ENCODE measurements at places on chromosomes 5 and 9.

DNA sequence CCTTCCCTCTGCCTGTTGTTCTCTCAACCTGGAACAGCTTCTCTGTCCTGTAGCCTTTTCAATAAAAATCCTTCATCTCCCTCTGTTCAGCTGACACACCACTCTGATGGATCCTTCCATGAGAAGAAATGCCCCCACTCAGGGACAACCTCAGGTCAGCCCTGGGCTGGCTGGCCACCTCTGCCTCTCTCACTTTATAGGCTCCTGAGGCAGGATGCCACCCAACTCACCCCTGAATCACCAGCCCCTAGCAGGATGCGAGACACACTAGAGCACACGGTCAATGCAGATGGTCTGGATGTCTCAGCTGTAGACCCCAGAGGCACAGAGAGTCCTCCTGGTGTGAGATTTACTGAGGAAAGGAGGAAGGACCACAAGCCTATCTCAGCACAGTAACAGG is 93.8 kb downstream of the GABBR2 start:
- DNase-seq, result no peak

DNA sequence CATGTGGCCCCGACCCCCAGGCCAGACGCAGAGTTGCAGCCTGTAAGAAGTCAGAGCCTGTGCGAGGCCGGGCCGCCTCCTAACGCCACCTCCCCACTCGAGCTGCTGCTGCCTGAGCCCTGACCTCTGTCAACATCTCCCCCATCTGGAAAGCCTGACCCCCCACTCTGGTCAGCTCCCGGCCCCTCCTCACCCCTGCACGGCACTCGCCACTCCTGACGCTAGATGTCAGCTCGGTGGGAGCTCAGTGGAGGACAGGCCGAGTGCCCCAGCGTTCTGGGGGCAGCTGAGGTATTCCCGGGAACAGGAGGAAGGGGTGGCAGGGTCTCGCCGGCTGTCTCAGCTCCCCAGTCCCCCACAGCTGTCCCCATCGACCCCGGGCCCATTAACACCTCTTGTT is 19.9 kb downstream of the LHX3 start:
- no peak for DNase-seq

- DNase-seq, result no peak
Observed at GRCh38 chr9:110257097-110257841, 962 bp upstream of the TXN start.

GRCh38 chr5:88452820-88453219 is 184.2 kb upstream of the TMEM161B start:
- no peak for DNase-seq

DNA sequence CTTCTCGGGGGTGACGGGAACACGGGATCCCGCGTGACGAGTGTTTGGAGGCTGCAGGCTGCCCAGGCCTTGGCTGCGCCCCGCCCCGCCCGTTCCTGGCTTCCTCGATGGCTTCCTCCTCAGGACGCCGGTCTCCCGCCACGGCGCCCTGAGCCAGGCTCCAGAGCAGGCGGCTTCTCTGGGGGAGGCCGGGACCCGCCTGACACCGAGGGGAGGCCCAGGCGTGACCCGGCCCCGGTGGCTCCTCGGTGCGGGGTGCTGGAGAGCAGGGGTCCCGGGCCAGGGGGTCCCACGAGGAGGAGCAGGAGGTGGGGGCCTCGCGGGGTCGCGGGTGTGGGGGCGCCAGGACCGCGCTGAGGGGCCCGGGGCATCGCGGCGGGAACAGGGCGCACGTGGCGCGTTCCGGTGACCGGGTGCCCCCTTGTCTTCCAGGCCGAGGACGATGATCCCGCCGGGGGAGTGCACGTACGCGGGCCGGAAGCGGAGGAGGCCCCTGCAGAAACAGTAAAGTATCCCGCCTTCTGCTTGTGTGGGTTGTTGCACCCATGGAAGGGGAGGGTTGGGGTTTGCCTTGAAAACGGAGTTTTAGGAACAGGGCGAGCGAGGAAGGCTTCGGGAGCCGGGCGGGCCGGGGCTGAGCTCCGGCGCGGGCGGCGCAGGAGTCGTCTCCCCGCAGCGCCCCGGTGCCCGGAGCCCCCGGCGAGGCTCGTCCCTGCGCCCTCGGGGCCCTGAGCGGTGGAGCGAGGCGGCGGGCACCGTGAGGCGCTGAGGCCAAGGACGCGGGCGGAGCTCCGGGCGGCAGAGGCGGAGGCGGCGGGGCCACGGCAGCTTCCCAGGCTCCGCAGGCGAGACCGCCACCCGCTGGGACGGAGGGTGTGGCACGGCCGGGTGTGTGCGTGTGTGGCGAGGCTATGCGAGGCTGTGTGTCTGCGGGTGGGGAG is 22.2 kb downstream of the AHRR start:
- no peak for DNase-seq

DNA sequence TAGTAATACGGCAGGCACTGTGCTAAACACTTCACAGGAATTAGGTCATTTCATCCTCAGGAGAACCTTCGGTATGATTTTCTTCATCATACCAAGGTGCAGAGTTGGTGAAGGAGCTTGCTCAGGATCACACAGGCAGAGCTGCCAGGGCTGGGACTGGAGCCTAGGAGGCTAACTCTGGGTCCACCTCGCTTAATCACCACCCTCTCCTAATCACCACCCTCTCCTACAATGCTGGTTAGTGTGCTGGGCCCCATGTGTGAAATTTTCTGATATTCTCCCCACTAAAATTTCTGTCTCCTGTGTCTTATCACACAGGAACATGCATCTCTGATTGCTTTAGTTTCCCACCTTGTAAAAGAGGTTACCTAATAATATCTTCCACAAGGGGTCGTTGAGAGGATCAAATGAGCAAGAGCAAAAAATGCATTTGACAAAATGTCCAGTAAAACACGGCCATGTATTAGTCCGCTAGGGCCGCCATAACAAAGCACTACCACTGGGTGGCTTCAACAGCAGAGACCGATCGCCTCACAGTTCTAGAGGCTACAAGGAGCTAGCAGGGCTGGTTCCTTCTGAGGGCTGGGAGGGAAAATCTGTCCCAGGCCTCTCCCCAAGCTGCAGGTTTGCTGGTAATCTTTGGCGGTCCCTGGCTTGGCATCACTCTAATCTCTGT is 128.2 kb upstream of the NFIB start:
- no peak for DNase-seq

- no peak for DNase-seq
Observed at GRCh38 chr5:169333518-169333917, 32.6 kb upstream of the SLIT3 start.

- no peak for DNase-seq
Observed at GRCh38 chr9:21513431-21513830, 31.3 kb upstream of the IFNE start.

DNA sequence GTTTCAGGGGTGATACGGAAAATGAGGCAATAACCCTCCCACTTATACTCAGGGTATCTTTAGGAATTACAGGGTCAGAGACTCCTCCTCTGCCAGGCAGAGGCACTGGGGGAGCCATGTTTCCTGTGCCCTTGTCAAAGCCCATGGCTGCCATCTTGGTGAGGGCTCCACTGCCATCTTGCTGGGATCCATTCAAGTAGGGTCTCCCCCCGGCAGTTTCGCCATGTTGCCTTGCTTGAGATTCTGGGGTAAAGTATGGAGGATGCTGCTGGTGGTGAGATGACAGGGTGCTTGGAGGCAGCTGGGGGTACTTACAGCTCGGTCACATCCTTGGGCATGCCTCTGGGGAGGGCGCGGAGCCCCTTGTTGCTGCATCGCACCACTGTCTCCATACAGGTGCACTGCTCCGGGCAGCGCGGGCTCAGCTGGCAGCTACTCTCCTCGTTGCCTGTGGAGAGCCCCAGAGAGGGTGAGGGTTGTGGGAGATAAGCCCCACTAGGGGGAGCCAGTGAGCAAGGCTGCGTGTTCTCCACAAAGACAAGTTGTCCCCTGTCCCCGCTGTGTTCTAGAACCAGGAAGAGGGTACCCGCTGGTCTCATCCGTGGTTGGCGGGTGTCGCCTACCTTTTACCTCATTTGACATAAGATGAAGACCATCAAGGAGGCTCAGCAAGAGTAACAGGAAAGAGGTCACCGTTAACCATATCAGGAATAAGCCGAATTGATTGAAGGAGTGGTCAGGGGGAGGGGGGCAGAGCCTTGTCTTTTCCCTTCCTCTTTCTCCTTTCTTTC is 169.0 kb upstream of the PANK3 start:
- peak; percentile 30 for DNase-seq

DNA sequence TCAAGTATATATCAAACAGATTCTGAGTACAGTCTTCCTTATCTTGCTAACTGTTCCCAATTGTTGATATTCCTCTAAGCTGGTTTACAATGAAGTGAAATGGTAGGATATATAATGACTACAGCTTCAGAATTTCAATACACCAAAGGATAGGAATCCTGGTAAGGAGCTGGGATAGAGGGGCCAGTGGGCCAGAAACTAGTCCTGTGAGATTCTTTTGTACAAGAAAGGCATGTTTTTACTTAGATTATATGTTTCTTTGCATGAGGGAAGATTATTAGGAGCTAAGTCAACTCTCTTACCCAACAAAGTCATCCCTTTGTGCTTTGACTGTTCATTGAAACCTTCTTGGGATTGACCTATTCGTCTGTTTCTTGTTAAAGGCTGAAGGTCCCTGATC is 435.7 kb downstream of the PLK2 start:
- no peak for DNase-seq

DNA sequence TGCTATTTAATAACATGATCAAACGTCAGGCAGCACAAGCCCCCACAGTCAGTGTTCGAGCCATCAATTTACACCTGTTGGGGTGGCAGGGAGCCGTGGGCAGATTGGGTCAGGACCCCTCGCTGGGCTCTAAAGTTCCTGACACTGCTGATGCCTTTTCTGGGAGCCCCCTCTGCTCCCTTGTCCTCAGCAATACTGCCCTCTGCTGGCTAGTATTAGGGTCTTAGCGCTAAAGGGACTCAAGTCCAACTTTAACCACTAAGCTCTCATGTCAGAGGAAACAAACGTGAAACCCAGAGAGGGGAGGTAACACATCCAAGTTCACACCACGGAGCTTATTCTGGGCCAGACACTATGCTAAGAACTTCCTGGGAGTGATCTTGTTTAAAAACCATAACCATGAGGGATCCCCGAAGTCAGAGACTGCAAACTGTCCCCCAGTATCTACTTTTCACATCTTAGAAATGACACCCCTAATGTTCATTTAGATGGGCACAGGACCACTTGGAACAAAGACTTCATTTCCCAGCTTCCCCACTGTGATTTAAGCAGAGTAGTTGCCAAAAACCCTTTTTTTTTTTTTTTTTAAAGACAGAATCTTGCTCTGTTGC is 20.4 kb downstream of the ANKS6 start:
- DNase-seq, result peak; percentile 38

DNA sequence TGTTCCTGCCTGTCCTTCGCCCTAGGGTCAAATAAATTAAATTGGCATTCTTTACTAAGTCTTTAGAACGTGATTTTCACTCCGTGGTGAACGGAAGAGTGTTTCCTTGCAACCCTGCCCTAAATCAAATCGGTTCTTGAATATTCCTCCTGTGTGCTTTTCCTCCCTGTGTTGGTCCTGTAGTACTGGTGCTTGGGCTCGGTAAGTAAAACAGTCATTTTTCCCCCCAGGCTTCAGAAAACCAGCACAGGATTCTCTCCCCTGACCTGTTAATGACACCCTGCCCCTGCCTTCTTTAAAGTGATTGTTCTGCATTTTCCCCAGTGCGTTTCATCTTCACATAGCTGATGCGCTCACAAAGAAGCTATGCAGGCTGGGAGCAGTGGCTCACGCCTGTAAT is 96.0 kb downstream of the AK8 start:
- no peak for DNase-seq

DNA sequence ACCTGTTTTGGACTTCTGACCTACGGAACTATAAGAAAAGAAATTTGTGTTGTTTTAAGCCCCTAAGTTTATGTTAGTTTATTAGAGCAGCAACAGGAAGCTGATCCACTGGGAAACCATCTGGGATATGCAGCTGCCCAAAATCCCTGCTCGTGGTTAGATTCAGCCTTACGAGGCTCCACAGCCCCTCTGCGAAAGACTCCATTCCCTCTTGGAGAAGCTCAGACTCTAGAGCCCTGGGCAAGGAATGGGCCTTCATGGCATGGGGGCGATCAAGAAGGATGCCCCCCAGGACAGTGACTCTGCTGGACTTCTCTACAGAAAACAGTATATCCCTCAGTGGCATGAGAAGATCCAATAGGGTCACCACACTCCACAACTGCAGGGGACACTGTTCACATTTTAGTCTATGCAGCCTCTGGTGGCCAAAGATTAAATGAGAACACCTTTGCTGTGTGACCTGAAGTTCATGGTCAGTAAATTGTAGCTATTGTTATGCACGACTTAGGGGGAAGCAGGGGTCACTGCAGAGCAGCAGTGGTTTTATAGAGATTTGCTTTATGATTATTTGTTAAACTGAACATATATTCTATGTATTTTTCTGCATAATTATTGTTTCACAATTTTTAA is 21.1 kb downstream of the IRF1 start:
- no peak for DNase-seq

DNA sequence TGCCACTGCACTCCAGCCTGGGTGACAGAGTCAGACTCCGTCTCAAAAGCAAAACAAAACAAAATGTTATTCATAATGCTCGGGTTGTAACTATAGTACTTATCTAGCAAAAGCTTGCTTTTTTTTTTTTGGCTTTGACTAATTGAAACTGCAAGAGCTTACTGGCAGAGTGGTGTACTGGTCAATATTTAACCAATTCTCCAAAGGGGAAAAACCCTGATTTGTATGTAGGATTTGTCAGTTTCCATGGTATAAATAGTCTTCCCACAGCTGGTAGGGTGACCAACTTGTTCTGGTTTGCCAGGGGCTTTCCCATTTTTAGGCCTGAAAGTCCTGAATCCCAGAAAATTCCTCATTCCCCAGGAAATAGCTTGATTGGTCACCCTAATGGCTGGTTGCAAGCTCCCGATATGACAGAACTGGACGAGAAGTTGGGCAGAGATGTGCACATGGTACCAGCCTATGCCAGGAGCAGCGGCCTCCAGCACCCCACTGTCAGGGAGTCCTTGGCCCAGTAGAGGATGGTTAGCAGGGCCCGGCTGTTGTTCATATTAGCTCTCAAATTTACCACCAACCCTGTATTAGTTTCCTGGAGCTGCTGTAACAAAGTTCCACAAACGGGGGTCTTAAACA is 58.0 kb downstream of the FXN start:
- DNase-seq, result no peak

GRCh38 chr5:106680330-106680729 is 990.4 kb downstream of the EFNA5 start:
- DNase-seq, result no peak

- DNase-seq, result no peak
Observed at GRCh38 chr9:123660691-123661466, 269.0 kb downstream of the DENND1A start.

DNA sequence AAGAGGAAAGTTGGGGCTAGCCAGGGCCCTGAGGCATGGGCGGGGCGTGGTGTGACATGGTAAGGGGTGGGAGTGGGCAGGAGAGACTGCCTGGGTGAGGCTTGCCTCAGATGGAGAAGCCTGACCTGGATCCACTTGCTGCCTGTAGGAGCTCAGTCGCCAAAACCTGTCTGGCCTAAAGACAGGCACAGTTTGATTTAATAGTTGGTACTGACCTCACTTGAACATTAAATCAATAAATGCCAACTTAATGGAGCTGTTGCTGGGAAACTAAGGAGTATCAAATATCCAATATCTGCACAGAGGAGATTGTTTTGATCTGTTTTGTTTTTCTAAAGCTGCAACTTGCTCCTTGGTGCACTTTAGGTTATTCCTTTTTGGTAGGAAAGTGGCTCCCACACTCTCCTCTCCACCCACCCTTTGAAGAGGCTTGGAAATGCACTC is 86.4 kb downstream of the RCL1 start:
- no peak for DNase-seq

- DNase-seq, result no peak
Observed at GRCh38 chr5:130002183-130002582, 97.9 kb downstream of the CHSY3 start.

All from GM18507 (cell line).